ENCODE measurements at places on chromosomes 7 and 10.

- DNase-seq: peak; percentile 83
Observed at GRCh38 chr10:76080451-76080850, 649.0 kb downstream of the LRMDA start.

GRCh38 chr7:131527456-131527855 lies 29.0 kb downstream of the PODXL start:
- no peak for DNase-seq

- peak; percentile 54 for DNase-seq
Observed at GRCh38 chr7:82443036-82443546, 486 bp downstream of the CACNA2D1 start.

- no peak for DNase-seq
Observed at GRCh38 chr10:58993480-58994221, 182.8 kb upstream of the PHYHIPL start.

DNA sequence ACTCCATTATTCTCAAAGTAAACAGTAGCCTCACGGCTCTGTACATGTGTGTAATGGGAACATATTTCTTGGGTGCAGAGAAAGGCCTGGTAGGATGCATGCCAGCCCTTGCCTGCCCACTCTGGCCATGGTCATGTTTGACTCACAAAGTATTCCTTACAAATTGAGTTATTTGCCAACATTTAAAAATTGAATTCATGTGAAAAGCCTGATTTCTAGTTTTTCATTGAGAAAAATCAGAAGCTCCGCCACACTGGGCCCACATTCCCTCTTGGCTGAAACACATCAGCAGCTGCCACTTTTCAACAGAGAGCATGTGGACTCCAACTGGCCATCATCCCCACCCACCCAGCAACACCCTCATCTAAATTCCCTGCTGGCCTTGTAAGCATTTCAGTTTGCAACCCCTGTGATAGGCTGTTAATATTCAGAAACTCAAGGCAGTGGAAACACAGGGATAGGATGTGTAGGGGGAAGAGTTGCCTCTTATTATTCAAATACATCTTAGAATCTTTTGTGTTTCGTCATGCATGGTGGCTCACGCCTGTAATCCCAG lies 40.9 kb downstream of the CDH23 start:
- DNase-seq: no peak

DNA sequence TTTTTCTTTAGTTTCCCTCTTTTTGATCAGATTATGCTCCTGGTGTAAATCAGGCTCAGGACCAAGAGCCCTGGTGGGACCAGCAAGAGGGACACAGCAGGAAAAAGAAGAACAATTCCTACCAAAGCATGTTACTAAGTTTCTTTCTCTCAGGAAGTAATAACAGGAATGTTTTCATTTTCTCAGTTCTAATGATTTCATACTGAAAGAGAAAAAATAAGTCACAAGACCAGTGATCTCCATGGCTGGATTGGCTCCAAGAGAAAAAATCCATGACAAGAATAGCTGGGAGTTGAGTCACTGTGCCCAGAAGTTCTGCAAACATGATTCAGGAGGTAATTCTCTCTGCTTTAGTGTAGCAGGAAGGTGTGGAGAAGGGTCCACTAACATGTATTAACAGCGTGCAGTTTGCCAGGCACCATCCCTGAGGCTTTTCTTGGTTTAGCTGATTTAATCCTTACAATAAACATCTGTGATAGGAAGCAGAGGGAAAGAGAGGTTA lies 23.8 kb upstream of the IFIT2 start:
- peak; percentile 98 for DNase-seq

GRCh38 chr10:10198363-10198762 lies 819.3 kb upstream of the CELF2 start:
- no peak for DNase-seq
